Right renal cortex interstitium (tissue), 3 donors: ENCODE measurements at places on chromosomes 12 and 14.
A peak's percentile ranks its signal among the peaks of the same experiment; 100 is the strongest.

GRCh38 chr12:61566183-61566582, 694.0 kb upstream of the USP15 start:
- no peak for DNase-seq

DNA sequence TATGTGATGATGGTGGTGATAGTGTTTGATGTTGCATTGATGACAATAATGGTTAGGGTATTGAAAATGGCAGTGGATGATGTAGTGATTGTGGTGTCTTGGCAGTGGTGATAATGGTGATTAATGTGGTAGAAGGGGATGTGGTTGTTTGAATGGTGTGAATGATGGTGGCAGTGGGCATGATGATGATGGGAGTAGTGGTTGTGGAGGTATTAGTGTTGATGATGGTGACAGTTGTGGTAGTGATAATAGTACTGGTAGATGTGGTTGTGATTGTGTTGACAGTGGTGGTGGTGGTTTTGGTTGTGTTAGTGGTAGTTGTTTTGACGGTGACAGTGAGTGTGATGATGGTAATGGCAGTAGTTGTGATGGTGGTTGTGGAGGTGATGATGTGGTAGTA, 1049.0 kb downstream of the VRK1 start:
- DNase-seq = no peak

DNA sequence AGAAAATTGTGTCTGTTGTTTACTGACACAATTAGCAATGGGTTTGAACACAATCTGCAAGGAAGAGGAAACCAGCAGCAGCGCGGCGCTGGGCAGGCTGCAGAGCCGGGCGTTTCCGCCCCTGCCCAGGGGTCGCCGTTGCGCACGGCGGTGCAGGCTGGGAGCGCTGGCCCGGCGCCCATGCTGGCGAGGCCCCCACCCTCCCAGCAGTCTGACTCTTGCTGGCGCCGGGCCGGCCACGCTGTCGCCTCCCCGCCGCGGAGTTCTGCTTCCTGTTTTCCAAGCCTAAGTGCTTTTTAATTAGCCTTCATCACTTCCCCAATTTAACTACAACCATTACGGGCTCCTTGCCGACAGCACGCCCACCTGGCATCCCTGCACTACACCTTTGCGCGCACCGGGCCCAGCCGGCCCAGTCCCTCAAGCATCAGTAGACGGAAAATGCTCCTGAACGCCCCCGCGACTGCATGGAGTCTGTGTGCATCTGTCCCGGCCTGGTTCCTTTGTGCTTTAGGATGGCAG, 212.1 kb downstream of the GXYLT1 start:
- peak; percentile 44 for DNase-seq

DNA sequence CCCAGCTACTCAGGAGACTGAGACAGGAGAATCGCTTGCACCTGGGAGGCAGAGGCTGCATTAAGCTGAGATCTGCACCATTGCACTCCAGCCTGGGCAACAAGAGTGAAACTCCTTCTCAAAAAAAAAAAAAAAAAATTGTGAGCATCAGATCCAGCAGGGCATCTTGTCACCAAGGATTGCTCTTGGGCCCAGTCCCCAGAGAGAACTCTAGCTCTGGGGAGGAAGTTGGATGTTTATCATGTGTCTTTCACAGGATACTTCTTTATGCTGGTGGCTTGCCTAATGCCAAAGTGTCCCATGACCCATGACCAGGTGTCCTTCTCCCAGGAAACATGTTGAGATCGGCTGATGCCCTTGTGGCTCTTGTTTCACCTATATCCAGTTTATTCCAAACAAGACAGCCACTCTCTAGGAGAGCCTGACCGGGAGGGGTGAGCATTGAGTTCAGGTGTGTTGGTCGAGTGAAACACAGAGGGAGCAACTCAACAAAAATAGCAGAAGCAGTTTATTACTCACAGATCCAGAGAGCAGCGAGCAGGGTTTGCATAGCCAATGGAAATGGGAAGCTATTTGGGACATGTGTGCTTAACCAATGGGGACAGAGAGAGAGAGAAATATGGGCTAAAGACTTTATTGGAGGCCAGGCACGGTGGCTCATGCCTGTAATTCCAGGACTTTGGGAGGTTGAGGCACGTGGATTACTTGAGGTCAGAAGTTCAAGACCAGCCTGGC, 6.6 kb upstream of the TCHP start:
- DNase-seq = no peak

- no peak for DNase-seq
Observed at GRCh38 chr12:119956047-119956446, 33.0 kb upstream of the BICDL1 start.

GRCh38 chr14:74608959-74609611, 3.0 kb downstream of the LTBP2 start:
- DNase-seq = peak; percentile 64

GRCh38 chr12:80598004-80598606, 109.3 kb upstream of the MYF6 start:
- peak; percentile 17 for DNase-seq

DNA sequence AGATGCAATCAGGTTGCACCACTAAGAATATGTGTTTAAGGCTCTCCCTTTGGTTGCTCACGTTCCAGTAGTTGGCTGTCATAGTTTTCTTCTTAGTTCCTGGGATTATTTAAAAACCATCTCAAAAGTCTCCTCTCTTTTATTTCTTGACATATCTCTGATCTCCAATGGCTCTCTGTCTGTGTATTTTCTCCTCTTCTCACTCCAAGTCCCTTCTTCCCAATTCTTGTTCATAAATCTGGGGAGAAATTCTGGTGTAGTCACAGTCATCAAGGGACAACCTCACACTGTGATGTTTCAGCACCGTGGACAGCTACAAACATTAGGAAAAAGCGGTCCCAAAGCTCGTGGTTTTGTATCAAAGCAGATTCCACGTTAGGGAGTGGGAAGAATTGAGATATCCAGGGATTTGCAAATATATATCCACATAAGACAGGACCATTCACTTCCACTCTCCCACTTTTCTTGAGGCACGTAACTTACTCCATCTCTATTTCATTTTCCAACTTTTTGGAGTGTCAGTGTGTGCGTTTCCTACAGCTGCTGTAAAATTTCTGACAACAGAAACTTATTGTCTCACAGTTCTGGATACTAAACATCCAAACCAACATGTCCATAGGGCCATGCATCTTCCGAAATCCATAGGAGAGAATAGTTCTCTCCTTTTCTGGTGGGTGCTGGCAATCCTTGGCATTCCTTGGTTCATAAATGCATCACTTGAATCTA, 80.6 kb upstream of the TMEM233 start:
- peak; percentile 29 for DNase-seq

DNA sequence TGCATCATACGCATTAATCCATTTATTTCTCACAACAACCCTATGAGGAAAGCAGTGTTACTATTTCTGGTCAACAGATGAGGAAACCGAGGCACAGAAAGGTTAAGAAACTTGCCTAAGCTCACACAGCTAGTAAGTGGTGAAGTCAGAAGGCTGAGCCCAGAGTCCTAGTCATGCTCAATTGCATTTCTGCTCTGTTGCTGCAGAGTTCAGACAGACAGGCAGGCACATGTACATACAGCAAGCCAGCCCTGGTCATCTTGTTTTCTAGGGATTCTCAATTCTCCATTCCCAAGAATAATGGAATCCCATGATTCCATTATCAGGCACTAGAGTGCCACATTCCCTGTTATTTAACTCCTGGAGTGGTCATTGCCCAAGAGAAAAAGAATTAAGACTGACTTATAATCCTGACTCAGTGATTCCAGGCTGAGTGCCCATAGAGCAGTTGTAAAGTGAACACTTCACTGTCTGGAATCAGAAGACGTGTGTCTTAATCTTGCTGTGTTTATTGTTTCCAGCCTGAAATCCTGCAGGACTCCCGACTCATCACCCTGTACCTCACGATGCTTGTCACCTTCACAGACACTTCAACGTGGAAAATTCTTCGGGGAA, 10.7 kb downstream of the UBE3B start:
- DNase-seq = no peak

GRCh38 chr14:24204163-24205146, 1.0 kb upstream of the TSSK4 start:
- no peak for DNase-seq

- DNase-seq = no peak
Observed at GRCh38 chr12:114774197-114774596, 90.2 kb upstream of the TBX3 start.

GRCh38 chr14:55127460-55127951, 1.5 kb upstream of the LGALS3 start:
- no peak for DNase-seq

GRCh38 chr12:91704446-91704845, 441.2 kb downstream of the BTG1 start:
- no peak for DNase-seq

DNA sequence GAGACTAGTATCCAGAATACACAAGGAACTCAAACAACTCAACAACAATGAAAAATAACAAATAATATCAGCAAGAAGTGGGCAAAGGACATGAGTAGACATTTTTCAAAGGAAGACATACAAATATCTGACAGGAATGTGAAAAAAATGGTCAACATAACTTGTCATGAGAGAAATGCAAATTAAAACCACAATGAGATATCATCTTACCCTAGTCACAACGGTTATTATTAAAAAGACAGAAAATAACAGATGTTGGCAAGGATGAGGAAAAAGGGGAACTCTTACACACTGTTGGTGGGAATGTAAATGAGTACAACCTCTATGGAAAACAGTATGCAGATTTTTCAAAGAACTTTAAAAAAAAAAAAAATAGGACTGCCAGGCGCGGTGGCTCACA, 20.4 kb downstream of the VWF start:
- DNase-seq = no peak

GRCh38 chr14:52473557-52473956, 78.7 kb downstream of the TXNDC16 start:
- peak; percentile 20 for DNase-seq

DNA sequence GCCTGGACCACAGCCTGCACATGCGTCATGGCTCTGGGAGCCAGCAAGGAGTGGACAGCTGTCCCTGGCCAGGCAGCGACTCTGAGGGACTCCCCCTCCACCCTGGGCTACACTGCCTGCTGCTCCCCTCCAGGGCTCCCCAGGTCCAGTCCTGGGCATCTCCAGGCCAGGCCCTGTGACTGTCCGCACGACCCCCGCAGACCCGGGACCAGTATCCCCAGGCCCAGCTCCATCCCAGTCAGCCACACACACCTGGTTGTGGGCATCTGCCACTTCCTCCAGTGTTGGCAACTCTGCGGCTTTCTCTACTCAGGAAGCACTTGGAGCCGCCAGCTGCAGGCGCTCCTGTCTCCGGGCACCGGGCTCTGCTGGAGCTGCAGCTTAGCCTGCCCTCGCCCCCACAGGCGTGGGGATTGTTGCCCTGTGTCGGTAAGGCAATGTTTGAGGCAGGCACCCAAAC, 2.4 kb downstream of the ULK1 start:
- no peak for DNase-seq

DNA sequence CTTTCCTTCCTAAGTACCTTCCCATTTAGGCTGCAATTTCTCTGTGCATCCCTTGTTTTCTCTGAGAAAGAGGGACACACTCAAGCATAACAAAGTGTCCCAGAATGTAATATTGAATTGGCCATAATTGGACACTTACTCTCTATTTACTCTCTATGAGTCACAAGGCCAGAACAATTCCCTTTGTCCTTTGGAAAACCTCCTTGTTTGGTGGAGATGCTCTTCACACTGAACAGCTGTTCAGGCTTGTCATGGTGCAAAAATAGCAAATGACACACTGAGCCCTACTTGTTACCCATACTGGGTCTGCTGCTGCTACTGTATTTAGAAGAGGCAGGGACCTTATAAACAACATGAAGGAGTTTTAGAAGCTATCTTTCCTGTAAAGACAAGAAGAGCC, 1590.5 kb upstream of the TMEM132C start:
- no peak for DNase-seq

GRCh38 chr14:64845878-64846277, 33.8 kb downstream of the SPTB start:
- no peak for DNase-seq

GRCh38 chr14:64745511-64746091, 41.4 kb downstream of the PLEKHG3 start:
- no peak for DNase-seq

DNA sequence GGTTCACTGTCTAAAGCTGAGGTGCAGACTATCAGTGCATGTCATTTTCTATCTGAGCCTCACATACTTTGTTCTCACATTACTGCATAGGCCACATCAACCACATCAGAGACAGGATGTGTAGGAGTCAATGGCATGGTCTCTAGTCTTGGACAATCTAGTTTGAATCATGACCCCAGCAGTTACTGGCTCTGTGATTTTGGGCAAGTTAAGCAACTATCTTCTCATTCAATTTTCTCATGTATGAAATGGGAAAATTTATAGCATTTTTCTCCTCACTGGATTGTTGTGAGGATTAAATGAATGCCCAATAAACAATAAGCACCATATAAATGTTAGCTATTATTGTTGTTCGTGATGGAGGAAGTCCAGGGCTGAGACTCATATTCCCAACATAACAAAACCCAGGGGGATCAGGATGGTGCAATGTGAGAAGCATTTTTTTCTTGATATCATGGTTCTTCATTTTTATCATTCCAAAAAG, 432.6 kb downstream of the LRIG3 start:
- DNase-seq = no peak

DNA sequence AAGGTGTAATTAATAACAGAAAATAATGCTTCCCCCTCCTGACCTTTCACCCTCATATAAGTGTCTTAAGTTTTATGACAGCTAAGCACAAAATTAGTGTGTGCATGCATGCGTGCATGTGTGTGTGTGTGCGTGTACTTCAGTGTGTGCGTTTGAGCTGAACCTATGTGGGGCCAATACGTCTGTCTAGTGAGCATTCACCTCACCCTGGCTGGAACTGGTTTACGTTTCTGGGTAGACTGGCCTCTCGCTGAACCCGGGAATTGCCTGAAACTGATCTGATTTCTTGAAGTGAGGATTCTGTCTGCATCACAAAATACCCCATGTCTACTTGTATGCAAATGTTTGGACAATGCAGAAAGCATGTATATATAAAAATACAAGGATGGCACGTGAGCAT, 68.2 kb upstream of the TBX3 start:
- no peak for DNase-seq

- no peak for DNase-seq
Observed at GRCh38 chr12:18427520-18427919, 166.2 kb downstream of the PIK3C2G start.

DNA sequence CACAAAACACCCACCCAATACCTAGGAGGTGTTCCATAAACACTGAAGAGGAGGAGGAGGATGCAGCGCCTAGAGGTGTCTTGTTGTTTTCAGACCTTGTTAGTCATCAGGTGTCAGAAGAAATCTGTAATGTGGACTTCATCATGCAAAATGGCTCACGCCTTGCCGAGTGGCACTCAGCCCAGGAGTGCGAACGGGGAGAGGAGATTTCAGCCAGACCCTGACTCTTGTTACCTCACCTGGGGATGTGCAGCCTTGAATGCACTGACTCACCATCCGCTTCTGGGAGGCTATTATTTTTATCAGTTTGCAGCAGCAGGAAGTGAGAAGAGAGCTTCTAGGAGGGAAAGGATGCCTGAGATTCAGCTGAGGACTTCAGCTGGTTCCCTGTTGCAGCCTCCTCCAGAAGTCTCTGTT, 48.2 kb upstream of the PLXNC1 start:
- DNase-seq = no peak
